ENCODE measurements at places on chromosomes 7 and 10. TPM values are rescaled to one million over a fixed set of nuclear protein-coding genes. Genes with fewer than 3 reads are reported as not detected.
A peak's percentile ranks its signal among the peaks of the same experiment; 100 is the strongest.

DNA sequence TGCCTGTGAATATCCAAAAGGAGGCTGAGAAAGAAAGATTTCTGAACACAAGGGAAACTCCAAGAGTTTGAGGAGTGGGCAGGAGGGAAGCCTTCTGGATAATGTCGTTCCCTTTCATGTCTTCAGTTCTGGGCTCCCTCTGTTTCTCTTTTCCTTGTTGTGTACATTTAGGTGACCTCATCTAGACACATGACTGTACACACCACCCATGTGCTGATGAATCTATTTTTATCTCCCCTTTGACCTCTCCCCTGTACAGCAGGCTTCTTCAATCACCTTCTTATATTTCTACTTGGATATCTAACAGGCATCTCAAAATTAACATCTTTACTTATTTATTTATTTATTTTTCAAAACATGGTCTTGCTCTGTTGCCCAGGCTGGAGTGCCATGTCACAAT is 363.1 kb downstream of the GATA3 start:
- peak; percentile 55 for ATAC-seq

DNA sequence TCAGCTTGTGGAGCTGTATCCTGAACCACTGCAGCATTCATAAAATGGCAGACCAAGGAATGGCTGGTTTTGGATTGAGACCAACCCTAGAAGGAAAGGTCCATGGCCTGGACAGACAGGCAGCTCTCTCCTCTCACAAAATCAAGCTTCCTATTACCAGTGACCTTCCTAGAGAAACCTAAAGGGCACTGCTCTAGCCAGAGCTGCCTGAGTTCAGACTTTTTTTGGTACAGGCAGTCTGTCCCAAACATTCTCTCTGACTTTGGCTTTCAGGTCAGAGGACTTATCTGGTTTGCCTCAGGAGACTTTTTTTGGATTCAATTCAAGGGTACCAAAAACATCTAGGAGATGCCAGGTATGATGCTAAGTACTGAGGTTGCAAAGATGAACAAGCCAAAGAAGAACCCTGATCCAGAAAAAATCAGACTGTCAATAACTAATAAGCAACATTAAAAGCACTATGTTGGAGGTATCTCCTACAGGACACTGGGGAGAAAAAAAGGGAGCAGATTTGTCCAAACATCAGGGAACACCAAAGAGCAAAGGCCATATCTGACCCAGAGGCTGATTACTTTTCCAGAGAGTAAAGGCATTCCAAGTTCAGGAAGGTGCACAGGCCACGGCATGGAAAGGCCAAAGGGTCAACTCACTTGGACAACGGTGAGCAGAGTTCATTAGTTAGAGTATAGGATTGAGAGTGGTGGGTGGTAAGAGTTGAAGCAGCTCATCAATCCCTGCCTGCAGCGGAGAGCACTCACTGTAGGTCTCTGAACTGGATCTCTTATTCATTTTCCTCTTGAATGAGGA is 169.0 kb downstream of the CPEB3 start:
- ATAC-seq, result no peak

- ATAC-seq, result peak; percentile 69
Measured at GRCh38 chr10:113158183-113158582, 208.1 kb downstream of the TCF7L2 start.

DNA sequence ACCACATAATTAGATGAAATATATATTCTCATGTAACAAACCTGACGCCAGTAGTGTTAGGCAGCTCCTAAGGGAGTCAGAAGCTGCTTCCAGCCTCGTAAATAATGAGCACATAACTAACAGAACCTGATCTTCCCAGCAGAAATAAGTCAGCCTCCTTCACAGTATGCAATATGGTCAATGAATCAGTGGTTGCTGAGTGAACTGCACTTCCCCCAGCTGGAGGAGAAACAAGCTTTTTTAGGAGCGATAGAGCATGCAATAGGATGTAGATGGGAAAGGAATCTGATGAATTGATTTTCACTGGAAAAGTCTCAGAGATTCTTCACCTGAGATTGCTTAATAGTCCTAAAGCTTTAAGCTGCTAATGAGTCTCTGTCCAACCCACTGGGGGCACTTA is 337.2 kb upstream of the LRGUK start:
- peak; percentile 27 for ATAC-seq

GRCh38 chr7:87253589-87254087 is 34.1 kb upstream of the TMEM243 start:
- no peak for ATAC-seq

- ATAC-seq, result no peak
Measured at GRCh38 chr10:60008816-60009215, 102.5 kb upstream of the CCDC6 start.

DNA sequence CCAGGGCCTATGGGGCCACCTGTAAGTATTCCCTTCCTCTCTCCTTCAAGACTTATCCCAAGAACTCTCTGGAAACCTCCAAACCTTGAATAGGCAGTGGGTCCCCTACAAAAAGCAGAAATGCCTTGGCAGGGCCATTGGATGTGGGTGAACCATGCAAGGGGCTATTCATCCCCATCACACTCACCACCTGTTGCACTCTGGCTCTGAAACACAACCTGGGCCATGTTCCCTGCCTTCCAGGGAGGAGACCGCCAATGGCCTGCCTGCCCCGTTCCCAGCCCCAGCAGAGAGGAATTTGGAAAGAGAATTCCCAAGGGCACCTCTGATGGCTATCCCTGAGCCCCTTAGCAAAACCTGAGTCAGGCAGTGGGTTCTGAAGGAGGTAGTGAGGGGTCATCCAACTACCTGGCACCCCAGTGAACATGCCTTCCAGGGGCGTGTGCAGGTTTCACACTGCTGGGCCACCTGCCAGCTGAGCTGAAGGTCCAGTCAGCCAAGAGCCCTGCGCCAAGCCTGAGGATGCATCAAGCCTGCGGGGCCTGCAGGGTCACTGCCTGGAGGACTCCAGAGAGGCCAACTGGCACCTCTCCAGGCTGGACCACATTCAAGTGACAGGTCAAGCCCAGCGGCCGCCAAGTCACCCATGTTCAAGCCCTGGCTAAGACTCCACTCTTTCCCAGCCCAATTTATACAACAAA is 101.3 kb downstream of the COL13A1 start:
- no peak for ATAC-seq

GRCh38 chr7:69708857-69709256 is 110.6 kb downstream of the AUTS2 start:
- ATAC-seq, result peak; percentile 90

DNA sequence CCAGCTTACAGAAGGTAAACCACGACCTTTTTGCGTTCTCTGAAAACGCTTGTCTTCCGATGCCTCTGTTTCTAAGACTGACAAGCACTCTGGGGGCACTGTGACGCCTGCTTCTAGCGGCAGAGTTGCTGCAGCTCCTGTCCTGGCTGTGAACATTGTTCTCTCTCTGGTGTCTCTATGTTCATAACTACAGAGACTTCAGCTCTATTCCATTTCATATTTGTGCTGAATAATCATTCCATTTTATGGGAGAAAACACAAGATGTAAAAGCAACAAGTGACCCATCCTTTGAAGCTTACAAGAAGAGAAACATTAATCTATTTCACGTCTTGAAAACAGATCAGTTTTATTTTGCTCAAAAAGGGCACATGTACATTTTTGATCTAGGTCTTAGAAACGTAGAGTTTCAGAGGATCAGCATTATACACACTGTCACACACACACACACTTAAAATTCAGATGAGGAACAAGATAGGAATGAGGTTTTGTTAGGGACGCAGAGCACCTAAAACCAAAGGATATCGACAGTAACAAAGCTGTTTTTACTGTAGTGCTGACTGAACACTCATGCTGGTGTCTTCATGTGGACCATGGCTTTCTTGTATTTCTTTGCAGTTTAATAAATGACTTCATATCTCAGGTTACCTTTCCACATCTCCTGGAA is 3.0 kb downstream of the IKZF1 start:
- no peak for ATAC-seq

DNA sequence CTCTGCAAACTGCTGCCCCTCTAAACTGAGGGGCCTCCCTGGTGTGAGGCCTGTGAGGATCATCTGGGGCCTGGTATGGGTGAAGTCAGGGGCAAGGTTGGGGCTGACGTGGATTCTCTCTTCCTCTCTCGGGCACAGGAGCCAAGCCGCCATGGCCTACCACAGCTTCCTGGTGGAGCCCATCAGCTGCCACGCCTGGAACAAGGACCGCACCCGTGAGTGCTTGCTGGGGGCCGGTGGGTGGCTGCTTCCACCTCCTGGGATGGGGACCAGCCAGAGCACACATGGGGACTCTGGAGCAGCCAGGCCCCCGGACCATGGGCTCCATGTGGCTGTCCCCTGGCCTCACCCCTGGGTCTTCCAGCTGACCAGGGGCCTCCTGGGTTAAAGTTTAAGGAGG is 11.0 kb downstream of the ARPC1B start:
- ATAC-seq, result no peak

The GPR141 gene
- total RNA-seq, result not detected

The FKBP9 gene
- 47.1 TPM for total RNA-seq

The CELF2 gene
- total RNA-seq, result 28.5 TPM

The ADCY1 gene
- 13.4 TPM for total RNA-seq

The CPN1 gene
- 0.29 TPM for total RNA-seq

The CREM gene
- 19.1 TPM for total RNA-seq

The TUBAL3 gene
- not detected for total RNA-seq

The NRP1 gene
- 63.7 TPM for total RNA-seq

Data from motor neuron (in vitro differentiated cells).